ENCODE measurements at places on chromosomes 13 and 19. TPM values are rescaled to one million over a fixed set of nuclear protein-coding genes. Genes with fewer than 3 reads are reported as not detected.

KCNRG gene
- total RNA-seq: 0.75 TPM

KLK7 gene
- 0.09 TPM for total RNA-seq

GRIK5 gene
- total RNA-seq: 0.45 TPM

LGI4 gene
- 0.26 TPM for total RNA-seq

SOHLH2 gene
- not detected for total RNA-seq

MUC16 gene
- total RNA-seq: 0.03 TPM

ACER1 gene
- total RNA-seq: not detected

ZNF345 gene
- total RNA-seq: not detected

IZUMO2 gene
- total RNA-seq: not detected

COL5A3 gene
- 2.6 TPM for total RNA-seq

C5AR2 gene
- total RNA-seq: 11.9 TPM

NLRP4 gene
- not detected for total RNA-seq

TGDS gene
- total RNA-seq: 7.6 TPM

CBY2 gene
- not detected for total RNA-seq

SRRM5 gene
- total RNA-seq: 0.73 TPM

TEX29 gene
- not detected for total RNA-seq

NCR1 gene
- not detected for total RNA-seq

ZNF579 gene
- 32.1 TPM for total RNA-seq

SLC27A5 gene
- total RNA-seq: 30.2 TPM

IL4I1 gene
- total RNA-seq: 0.74 TPM

OR7C1 gene
- total RNA-seq: not detected

KLK11 gene
- total RNA-seq: not detected

FBXO27 gene
- total RNA-seq: 3.5 TPM

HSD17B14 gene
- total RNA-seq: 16.1 TPM

PGLYRP1 gene
- not detected for total RNA-seq

ZNF534 gene
- total RNA-seq: not detected

PTGER1 gene
- 0.07 TPM for total RNA-seq

ZNF729 gene
- not detected for total RNA-seq

KASH5 gene
- not detected for total RNA-seq

All from A549 treated with AZD2906 at 1 μM for 4 hours (cell line).